Stimulated activated naive B cell treated with anti-CD40 and anti-IgM and Interleukin-4, amounts not matched to agents 10 μg/mL and 1 μg/mL and 100 μg/mL, for 72 hours (primary cell): ENCODE measurements at places on chromosomes 3 and 15.

- DNase-seq = no peak
Measured at GRCh38 chr15:81025721-81026370, 25.1 kb downstream of the TLNRD1 start.

GRCh38 chr3:167866331-167866730, 130.8 kb downstream of the SERPINI1 start:
- DNase-seq = no peak

DNA sequence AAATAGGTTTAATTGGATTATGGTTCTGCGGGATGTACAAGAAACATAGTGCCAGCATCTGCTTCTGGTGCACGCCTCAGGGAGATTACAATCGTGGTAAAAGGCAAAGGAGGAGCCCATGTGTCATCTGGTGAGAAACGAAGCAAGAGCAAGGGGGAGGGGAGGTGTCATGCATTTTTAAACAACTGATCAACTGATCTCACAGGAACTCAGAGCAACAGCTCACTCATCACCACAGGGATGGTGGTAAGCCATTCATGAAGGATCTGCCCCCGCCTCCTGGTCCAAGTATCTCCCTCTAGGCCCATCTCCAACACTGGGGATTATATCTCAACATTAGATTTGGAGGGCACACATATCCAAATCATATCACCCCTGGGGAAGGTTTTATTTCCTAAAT, 42.1 kb upstream of the FGF7 start:
- DNase-seq = no peak

DNA sequence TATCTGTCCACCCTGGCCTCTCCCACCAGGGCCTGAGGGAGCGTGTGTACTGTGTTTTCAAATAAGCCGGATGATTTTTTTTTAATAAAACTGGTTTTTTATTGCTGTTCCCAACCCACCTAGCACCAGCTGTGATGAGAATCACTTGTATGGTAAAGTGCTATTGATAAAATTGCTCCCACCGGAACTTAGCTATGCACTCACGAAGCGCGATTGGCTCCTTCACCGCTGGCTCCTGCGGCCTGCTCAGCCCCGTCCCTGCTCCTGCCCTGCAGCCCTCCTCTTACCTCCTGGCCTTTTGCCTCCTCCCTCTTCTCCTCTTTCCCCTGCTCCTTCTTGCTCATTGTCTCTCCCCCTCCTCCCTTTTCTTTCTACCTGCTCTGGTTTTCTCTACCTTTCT, 183.7 kb downstream of the TLE3 start:
- DNase-seq = no peak

DNA sequence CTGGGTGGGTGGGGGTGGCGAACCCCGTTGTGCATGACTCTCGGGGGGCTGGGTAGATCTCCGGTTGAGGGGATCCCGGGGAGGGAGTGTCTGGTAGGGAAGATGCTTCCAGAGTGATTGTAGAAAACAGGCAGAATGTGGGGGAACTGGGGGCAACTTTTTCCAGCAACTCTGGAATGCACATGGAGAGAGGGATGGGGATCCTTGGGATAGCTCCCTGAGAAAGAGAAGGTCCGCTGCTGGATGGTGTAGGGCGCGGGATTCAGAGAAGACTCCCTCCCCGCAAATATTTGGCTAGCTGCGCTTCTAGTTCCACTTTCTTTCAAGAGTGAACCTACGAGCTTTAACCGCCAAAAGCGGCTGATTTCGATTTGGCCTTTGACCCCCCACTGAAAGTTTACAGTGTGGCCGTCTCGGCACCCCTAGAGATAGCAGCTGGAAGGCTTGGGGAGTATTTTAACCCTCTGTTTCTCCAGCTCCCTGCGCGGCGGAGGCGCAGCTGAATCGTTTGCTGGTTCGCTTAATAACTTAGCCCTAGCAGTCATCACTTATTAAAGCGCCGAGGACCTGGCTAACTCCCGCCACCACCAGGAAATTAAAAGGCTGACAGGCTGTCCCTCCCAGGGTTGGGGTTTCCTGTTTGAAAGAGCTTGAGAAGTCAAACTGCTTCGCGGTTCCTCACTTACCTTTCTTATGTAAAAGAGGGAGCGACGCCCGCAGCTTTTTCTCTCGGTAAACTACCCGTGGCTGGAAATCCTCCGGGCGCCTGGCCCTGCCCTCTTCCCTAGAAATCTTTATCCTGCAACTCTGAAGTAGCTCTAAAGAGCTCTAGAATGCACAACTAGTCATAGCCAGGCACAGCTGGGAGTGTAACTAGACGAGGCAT, 1.2 kb downstream of the PHLDB2 start:
- DNase-seq = peak; percentile 59

DNA sequence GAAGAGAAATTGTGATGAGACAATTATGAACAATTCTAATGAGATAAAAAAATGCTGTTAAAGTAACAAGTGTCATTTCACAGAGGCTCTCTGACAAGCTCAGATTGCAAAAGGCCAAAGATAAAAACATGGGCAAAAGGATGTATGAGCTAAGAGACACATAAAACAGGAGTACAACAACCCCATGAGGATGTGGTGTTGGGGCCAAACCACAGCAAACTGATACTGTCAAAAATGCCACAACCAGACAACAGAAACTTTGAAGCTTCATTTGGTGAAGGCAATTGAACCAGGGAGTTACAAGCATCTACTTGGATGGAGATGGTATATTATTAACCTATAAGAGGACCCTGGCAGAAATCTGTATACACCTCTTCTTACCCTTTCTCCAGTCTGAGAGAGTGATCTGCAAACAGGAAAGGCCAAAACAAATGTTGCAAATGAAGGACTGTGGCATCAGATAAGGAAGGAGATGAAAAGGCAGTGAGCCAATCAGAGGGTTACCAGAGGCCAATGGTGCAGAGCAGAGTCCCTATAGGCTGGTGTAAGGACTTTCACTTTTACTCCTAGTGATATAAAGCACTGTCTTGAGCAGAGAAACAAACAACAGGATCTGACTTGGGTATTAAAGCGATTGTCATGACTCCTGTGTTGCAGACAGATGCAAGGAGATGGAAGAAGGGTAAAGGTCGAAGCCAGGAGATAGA, 659.0 kb downstream of the NTRK3 start:
- DNase-seq = no peak

- DNase-seq = no peak
Measured at GRCh38 chr15:57328479-57328878, 47.8 kb upstream of the CGNL1 start.

DNA sequence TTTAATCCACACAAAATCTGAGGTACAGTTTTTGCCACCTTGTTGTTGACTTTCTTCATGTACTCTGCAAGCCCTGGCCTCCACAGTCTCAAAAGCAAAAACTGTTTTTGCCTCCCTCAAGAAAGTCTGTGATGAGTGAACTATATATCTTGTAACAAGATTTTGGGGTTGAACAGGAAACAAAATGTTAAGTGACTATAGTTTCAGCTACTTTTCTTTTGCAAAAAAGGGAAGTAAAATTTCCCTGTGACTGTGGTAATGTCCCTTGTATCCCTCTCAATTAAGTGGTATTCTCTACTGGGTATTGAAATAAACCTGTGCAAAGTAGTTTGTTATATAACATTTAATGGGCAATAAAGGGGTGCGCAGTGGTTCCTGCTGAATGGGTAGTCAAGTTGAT, 21.3 kb upstream of the SCAANT1 start:
- DNase-seq = no peak

GRCh38 chr3:192130534-192131132, 596.7 kb downstream of the FGF12 start:
- no peak for DNase-seq

DNA sequence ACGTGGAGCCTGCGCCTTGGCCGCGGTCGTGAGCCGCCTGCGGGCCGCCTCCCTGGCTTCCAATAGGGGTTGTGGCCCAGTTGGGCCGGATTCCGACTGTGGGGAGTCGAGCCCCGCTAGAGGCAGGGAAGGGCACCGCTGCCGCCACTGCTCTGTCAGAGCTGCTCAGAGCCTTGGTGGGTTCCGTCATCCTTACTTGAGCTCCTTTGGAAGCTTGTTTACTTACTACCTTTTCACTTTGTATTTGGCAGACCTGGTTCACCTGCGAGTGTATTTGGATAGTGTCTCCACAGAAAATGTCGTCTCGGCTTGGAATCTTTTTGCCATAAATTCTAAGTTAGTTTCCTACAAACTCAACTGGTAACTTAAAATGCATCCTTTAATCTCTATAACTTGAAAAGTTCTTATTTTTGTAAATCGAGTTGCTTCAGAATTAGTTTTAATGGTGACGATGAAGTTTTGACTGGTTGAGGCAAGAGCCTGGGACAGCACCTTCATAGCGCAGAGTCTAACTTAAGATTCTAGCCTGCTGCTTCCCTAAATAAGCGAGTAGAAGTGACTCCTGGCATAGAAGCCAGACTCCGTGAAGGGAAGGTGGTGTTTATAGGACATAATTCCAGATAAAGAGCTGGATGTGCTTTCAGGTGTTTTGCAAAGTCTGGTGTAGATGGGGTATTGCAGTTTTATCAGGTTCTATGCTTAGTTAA, 800 bp downstream of the DAG1 start:
- DNase-seq = no peak

DNA sequence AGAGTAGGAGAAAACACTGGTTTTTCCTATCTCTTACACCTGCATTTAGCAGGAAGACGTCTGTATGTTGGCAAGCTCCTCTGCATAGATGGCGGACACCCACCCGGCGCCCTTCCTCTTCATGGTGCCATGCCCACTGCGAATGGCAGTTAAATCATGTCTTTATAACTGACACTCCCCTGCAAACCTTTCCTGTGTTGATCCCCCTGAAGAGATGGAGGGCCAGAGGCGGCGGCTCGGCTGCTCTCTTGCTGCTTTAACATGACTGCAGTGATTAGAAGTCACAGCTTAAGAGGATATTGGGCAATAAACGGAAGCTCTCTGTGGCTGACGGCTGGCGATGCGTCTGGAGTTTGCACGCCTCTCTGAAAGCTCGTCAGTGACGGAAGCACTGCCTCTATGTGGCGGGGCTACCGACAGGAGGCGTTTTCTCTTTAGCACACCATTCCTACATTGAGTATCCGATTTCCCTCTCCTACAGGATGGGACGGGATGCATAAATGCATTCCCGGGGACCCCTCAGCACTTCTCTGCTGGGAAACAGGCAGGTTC, 25.5 kb upstream of the SNRPA1 start:
- no peak for DNase-seq

DNA sequence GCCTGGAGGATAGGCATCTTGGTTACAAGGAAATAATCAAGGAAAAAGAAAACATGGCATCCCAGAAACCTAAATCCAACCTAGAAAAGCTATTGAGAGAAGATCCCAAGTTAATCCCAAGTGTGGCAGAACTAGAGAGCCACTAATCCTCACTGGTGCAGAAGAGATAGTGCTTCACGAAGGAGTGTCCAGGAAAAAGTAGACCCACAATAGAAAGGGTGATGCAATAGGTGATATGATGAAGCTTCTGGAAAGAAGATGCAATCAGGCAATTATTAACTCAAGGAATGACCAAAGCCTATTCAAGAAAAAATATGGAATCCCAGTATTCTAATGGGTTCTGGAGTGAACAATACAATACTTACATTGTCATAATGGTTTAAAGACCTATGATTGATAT, 95.2 kb downstream of the AQP9 start:
- DNase-seq = no peak

GRCh38 chr15:52483707-52484106, 45.0 kb downstream of the MYO5A start:
- DNase-seq = no peak

DNA sequence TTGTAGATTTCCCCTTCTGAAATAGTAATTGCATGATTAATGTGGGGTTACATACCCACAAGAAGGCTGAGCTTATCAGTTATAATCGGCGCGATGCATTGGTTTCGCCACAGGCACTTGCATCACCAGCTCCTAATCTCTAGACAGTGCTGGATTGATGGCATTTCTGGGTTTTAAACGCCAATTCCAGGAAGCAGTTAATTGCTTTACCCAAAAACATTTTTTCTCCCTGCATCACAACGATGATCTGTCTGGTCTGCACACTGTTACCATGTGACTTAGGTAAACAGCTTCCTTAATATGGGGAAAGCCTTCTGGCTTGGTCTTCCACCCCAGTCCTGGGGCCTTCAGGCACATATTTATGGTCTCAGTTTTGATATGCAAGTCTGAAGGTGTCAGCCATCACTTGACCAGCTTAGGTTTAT, 70.0 kb upstream of the HEG1 start:
- DNase-seq = no peak

DNA sequence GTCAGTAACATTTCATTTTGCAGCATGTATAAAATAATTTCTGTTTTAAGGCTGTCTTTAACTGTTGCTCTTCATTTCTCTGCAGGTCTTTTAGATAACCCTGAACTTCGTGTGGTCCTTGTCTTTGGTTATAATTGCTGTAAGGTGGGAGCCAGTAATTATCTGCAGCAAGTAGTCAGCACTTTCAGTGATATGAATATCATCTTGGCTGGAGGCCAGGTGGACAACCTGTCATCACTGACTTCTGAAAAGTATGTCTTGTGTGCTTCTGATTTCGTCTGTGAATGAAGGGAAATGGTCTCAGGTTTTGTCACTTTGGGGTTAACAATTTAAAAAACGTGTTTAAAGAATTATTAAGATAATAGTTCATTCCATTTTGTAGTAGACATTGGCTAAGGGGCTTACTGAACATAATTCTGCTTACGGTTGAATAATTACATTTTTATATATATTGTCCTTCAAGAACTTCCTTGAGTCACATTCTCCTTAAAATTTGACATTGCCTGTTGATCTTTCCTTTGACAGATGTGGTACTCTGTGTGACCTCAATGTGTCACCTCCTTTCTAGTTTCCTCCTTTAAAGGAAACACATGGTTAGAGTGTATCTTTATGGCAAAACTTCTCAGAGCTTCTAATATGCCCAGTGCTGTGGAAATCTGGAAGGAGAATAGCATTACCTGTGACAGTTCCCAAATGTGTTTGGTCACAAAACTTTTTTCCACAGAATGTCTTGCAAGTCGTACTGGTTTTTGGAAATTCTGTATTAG, 26.3 kb downstream of the FBXO22 start:
- DNase-seq = no peak

DNA sequence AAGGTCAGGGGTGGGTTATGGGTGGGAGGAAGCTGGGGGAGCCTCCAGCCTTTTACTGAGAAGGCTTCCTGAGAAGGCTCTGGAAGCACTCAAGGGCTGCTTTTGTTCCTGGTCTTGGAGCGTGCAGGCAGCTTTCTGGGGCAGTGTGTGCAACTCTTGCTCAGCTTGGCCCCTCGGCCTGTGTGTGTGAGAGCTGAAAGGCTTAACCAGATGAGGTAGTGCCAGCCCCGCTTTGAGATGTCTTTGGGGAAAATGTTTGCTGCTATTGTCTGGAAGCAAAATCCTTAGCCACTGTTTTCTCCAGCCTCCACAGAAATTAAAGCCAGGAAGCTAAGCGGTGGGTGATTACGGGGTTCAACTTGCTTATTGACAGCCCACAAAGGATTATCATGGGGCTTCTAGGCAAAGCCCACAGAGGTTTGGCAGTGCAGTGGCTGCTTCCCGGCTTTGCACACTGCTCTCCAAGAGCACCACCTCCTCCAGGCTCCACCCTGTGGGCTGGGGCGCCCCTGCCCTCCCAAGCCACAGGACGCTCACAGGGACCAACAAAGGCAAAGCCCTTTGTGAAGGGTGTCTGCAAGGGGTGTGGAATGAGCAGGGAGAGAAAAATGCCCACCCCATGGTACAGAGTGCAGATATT, 121.7 kb upstream of the TLE3 start:
- DNase-seq = no peak
